Epithelial cell of proximal tubule (primary cell): ENCODE measurements at places on chromosomes 4 and X.

DNA sequence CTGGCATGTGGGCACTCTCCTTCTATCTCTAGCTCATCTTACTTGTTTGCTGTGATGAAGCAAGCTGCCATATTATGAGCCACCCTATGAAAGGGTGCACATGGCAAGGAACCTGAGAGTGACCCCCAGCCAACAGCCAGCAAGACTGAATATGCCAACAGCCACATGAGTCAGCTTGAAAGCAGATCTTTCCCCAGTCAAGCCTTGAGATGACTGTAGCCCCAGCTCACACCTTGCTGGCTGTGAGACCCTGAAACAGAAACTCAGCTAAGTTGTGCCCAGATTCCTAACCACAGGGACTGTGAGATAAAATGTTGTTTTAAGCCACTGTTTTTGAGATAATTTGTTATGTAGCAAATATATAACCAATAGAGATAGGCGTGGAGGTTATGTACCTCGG lies 36.2 kb downstream of the KDM5C start:
- DNase-seq = no peak

DNA sequence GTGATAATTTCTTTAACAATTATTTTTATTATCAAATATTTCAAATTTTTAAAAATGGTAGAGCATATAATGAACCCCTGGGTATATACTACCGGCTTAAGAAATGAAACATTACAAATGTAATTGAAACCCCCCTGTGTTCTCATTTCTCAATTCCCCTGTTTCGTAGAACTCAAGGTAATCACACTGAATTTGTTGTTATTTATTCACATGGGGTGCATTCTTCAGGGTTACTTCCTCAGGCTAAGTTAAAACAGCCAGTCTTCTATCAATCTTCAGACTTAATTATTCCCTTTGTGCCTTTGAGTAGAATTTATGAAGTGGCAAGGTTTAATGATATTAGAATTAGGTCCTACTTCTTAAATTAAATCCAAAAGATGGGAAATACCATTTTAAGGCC lies 128.2 kb downstream of the ANAPC10 start:
- no peak for DNase-seq

DNA sequence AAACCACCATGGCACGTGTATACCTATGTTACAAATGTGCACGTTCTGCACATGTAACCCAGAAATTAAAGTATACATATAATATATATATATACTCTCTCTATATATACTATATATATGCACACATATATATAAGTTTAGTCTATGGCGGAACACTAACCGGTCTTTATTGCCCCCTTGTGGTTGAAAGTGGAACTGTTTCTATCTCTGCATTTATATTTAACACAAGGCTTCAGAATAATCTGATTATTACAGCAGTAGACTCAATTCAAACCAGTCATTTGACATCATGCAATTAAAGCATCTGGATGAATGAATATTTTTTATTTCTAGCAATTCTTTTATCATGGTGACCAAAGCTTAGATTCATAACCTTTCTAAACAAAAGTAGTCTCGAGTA lies 14.6 kb downstream of the RAB9B start:
- no peak for DNase-seq

GRCh38 chr4:18394656-18395055 lies 373.1 kb upstream of the LCORL start:
- DNase-seq = no peak

GRCh38 chr4:169909897-169910296 lies 116.3 kb downstream of the MFAP3L start:
- DNase-seq = no peak

DNA sequence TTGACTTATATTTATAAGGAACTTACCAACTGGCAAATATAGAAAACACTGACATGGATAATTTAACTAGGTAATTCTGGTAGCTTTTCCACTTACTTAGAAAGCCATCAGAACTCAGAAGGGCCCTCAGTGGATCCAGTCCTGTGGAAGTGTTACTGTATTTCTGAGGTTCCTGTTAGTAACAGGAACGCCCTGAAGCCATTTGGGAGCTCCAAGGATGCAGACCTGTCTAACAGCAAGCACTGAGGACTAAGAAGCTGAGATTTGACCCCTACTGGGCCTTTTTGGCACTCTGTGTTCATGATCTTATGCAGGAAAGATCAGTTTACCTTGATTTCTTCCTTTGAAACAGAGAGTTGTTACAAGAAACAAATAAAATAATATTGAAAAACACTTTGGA lies 46.0 kb upstream of the TLL1 start:
- DNase-seq = no peak

- DNase-seq = no peak
These were observed 4.9 kb upstream of the ZNF81 start for GRCh38 chrX:47831788-47832187.

- no peak for DNase-seq
These were observed 6.3 kb downstream of the IDS start for GRCh38 chrX:149498767-149499166.

- DNase-seq = no peak
These were observed 12.7 kb upstream of the SMIM43 start for GRCh38 chr4:121777625-121778024.

- no peak for DNase-seq
These were observed 65.8 kb upstream of the PRPS1 start for GRCh38 chrX:107562482-107562881.

DNA sequence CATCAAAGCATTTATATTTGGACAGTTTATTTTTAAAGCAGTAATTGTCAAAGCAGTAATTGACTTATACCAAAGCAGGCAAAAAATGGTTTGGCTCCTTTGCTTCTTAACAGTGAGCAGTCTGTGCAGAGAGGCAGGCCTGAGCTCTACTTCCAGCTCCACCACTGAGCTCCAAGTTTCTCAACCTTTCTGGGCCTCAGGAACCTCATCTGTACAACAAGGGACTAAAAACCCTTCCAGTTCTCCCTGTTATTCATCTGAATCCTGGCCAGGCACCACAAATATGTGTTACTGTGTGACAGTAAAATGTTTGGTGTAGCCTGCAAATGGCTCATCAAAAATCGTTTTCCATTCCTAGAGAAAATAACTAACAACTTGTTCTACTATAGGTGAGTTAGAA lies 88.7 kb upstream of the TTC29 start:
- DNase-seq = no peak
